ENCODE measurements at places on chromosomes 16 and 17.

GRCh38 chr16:81450783-81451491 lies 6.3 kb downstream of the CMIP start:
- no peak for DNase-seq

DNA sequence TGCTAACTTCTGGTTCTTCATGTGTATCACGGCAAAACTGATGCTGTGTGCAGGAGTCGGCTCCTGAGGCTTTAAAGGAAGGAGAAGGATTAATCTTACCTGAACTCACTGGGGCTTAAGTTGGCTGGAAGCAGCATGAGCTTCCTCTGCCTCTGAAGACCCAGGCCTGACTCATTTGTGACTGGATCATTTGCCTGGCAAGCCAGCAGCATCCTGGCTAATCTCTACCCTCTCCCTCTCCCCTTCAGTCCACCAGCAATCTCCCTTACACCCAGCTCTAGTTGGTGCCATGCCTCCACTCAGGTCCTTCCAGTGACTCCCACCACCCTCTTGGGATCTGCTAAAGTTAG lies 150.3 kb downstream of the IRX3 start:
- DNase-seq = no peak

DNA sequence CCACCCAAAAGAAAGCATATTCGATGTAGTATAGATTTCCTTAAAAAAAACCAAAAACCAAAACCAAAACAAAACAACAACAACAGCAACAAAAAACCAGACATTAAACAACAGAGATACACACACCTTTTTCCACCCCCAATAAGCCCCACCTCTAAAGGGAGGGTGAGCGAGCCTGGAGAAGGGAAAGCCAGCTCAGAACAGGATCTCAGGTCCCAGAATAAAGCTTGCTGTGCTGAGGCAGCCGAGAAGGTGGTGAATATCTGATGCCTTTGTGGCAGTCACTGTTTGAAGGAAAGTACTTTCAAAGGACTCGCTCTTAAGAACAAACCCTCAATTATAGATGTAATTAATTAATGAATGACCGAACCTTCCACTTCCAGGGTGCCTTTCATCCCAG lies 470 bp downstream of the KRT23 start:
- no peak for DNase-seq

GRCh38 chr17:6780001-6780400 lies 4.0 kb downstream of the FBXO39 start:
- DNase-seq = no peak
